ENCODE measurements at places on chromosomes 11 and 22. TPM values are rescaled to one million over a fixed set of nuclear protein-coding genes. Genes with fewer than 3 reads are reported as not detected.

DNA sequence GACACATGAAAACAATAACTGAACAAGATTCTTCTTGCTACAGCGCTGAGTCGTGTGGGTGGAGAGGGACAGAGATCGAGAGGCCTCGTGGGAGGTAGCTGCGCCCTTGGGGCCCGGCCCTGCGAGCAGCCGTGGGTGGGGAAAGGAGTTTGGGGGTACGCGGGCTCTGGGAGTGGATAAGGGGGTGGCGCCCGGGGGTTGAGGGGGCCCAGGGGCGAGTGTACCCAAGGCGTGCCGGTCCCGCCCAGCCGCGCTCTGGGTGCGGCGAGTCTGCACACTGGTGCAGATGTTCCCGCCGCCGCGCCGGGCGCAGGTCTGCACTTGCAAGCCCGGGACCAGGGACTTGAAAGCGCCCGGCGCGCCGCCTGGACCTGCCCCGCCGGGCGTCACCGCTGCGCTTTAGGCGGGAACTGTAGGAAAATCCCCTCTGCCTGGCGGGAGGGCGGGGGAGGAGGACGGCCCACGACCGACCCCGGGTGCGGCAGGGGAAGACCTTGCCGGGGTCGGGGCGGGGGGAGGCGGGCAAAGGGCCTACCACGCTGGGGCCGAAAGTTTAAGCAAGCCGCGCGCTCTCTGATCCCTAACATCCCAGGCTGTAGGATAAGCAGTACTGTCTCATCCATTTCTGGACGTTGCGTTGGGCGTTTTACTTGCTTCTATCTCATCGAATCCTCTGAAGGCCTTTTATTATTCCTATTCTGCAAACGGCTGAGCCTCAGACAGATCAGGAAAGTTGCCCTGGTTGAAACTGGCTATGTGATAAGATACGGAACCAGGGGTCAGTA is 1.4 kb upstream of the KREMEN1 start:
- DNase-seq, result peak; percentile 79

DNA sequence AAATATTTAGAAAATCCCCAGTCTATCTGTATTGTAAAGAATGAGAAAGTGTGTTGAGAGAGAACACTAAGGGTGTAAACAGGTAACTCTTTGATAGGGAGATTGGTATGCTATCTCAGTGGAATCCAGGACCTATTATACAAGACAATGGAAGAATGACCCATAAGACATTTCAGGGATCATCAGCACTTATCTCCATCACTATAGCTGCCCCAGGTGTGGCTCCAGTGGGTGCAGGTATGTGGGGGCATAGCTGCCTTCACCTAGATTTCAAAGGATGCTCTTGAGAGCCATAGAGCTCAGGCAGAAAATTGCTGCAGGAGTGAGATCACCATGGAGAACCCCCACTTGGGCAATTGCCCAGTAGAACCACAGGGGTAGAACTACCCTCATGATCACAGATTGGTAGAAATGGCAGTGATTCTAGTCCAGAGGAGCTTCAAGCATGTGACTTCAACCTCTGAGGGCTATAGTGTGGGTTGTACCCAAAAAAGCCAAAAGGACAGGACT is 252.3 kb upstream of the TBCEL start:
- DNase-seq, result no peak

DNA sequence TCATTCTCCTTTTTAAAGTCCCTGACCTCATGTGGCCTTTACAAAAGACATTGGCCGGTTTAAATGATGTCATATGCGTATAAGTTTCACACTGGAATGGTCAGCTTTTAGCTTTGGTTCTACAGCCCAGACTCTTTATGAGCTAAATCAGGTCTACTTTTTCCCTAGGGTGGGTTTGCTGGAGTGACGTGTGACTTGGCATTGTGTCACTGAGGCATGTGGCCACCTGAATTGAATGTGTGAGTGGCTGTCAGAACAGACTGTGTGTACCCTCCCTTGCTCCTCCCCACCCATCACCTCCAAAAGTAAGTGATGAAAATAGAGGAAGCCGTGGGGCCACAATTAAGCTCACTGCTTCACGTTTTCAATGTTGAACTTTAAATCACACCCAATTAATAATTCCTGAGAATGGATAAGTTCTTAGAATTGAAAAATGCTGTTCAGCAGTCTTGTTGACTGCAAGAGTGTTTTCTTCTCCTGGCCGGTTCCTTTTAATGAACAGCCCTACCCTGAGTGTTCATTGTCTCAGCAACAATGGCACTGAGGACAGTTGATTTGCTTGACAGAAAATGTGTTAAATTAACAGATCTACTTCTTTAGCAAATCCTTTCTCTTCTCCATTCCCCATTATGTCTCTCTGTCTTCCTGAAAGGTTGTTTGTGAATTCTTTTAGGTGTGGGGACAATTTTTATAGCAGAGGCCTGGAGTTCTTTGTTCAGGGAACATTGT is 11.3 kb downstream of the CECR2 start:
- DNase-seq, result no peak

DNA sequence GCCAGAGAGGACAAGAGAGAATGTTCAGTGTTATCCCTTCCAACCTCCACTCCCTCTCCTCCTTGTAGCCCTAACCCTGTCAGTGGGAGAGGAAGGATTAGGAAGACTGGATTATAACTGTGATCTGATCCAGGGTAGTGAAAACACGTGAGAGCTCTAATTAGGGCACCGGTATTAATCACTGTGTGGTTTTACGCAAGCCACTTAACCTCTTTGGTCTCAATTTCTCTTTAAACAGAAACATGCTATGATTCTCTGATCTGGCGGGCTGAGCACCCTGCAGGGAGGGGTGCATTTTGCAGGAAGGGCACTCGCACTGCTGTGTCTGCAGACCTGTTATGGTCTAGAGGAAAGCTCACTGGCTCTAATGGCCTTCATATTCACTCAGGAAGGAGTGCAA is 11.5 kb downstream of the RPL27A start:
- no peak for DNase-seq

DNA sequence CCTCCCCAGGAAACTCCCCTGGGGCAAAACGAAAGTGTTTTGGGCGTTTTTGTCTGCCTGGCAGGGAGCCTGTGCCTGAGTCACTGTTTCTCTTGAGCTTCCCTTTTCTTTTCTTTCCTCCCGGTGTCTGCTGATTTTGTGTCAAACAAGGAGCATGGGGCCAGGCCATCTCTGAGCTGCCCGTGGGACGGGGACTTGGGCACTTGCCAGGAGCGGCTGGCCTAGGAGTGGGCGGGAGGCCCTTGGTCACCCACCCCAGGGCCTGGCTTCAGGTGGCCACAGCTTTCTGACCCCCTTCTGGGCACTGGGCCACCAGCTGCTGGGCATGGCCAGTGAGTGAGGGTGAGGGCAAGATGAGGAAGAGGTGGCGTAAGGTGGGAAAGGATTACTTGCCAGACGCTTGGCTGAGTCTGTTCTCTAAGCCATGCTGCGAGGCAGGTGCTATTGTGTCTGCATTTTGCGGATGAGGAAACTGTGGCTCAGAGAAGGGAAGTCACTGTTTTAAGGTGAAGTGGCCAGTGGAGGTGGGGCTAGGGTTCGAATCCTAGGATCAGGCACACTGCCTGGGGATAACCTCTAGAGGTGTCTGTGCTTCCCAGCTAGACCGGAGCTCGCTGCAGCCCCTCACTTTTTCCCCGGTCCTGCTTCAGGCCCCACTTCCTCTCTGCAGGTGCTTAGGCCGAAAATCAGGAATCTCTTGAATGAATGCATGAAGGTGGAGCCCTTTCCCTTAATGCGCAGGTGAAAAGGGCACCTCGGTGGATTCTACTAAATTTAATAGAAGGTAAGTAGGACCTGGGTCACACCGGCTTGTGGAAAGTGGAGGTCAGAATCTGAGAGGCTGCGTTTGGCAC is 7.8 kb upstream of the NFAM1 start:
- no peak for DNase-seq

DNA sequence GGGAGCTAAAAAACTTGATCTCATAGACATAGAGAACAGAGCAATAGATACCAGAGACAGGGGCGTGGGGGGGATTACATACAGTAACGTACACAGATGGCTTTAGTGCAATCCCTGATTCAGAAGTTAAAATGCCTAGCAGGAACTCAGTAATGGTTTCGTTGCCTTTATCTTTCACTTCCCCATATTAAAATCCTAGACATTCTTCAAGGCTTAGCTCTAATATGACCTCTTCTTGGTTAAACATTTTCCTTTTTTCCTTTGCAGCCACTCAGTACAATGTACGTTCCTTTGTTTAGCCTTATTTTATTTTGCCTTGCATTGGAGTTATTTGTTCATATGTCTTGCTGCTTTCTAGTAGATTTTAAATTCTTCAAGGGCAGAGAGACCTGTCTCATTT is 104.9 kb downstream of the C11orf87 start:
- DNase-seq, result peak; percentile 76

DNA sequence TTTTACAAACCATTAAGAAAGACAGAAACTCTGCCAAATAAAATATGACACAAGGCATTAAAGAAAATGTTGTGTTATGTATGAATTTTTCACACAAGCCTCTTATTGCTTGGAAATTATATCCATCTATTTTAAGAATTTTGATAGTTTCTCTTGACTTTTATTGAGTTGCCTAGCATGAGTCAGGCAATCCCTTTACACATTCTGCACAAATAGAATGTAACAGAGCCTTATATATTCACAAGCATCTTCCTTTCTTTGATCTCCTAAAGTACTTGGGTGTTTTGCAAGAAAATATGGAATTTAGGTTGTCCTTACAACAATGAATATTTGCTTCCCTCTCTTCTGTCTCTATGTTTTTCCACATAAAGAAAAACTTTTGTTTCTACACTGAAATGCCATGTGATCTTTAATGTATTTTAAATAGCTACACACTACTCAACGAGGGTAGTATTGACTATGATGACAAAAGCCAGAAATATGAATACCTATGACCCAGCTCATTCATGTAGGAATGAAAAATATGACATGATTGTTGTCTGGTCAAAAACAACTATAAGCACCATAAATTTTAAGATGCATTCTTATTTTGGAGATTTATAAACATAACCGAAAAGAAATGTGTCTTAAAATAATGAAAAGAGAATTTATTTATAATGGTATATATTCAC is 398.8 kb downstream of the GUCY1A2 start:
- peak; percentile 44 for DNase-seq

DNA sequence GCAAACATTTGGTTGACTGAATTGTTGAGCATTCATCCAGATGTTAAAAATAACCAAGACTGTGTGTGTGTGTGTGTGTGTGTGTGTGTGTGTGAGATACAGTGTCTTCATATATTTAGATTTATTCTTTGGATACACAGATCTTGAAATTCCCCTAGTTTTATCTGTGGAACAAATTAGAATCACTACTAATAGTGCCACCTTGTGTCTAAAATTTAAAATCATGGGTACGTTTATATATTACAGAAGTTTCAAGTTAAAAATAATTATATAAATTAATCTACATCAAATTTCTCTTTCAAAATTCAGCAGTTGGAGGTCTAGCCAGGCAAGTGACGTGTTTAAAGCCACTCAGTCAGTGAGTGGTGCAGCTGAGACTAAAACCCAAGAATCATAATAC is 1566.2 kb upstream of the TENM4 start:
- DNase-seq, result peak; percentile 48

DNA sequence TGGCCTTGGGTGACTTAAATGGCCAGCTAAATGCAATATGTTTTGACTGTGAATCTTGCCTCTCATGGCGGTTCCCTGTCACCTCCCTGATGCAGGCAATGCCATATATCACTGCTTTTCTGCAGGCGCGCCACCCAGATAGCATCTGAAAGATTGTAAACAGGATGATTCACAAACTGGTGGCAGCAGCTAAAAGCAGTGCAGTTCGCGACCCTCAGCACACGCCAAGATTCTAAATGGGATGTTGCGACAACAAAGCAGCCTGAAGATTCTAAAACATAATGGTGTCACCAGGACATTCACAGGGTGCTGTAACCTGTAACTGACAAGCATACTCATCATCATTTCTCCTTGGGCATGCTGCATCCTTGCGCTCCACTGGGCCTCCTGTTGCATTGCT is 440.4 kb upstream of the CADM1 start:
- DNase-seq, result no peak

GRCh38 chr11:8871171-8871775 is 39.7 kb upstream of the AKIP1 start:
- DNase-seq, result peak; percentile 97

- DNase-seq, result peak; percentile 49
Observed at GRCh38 chr11:12587333-12587991, 86.8 kb upstream of the TEAD1 start.

- DNase-seq, result peak; percentile 40
Observed at GRCh38 chr22:30841273-30841672, 127.3 kb downstream of the MORC2 start.

DNA sequence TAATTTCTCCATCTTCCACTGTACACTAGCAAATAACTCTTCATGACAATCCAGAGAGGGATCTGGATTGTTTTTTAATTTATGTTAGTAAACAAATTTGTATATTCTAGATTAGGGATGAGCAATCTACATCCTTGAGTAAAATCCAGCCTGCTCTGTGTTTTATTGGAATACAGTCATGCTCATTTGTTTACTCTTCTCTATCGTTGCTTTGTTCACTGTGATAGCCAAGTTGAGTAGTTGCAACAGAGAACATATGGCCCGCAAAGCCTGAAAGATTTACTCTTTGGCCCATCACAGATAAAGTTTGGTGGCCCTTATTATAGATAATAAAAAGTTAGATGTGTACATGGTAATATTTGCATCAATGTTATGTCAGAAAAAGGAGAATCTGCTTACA is 6.2 kb upstream of the BLID start:
- no peak for DNase-seq

GRCh38 chr11:128506999-128507611 is 80.3 kb downstream of the ETS1 start:
- DNase-seq, result peak; percentile 97

- DNase-seq, result no peak
Observed at GRCh38 chr22:28021998-28022660, 103.1 kb upstream of the PITPNB start.

GRCh38 chr11:117232911-117233409 is 489 bp downstream of the RNF214 start:
- DNase-seq, result peak; percentile 20

GRCh38 chr11:67391304-67392182 is at the start of gene RAD9A:
Gene RAD9A, plus strand, starts transcription at chr11:67391986. Its CDS starts 59 bp downstream, at chr11:67392045.
- peak; percentile 97 for DNase-seq

FANCF gene
- total RNA-seq, result 7.5 TPM

CD248 gene
- total RNA-seq, result 20.7 TPM

OR5D13 gene
- 9.9 TPM for total RNA-seq

PRRG4 gene
- total RNA-seq, result 6.0 TPM

PHLDB1 gene
- total RNA-seq, result 70.3 TPM

FAM227A gene
- total RNA-seq, result 3.1 TPM
